ENCODE measurements at places on chromosomes 4 and X.

- peak; percentile 32 for DNase-seq
Observed at GRCh38 chr4:128513664-128514484, 226.3 kb upstream of the PGRMC2 start.

GRCh38 chr4:110977554-110977953, 354.7 kb upstream of the PITX2 start:
- DNase-seq = no peak

DNA sequence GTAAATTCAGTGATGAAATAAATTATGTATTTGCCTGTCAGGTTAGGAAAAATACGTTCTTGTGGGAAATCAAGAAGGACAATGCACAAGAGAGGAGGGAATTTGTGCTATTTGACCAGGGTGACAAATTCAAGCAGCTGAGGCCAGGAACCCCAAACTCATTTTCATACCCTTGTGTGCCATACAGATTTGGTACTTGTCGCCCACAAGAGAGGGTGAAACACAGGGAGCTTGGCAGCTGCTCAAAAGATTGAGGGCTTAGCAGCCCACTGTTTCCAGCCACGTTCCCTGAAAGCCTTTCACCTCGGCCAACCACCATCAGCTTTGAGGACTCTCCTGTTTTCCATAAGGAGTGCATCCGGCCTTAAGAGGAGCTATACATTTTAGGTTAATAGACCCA, 111.2 kb downstream of the COL25A1 start:
- DNase-seq = no peak

- DNase-seq = no peak
Observed at GRCh38 chrX:132277953-132278614, 58.8 kb upstream of the RAP2C start.

- no peak for DNase-seq
Observed at GRCh38 chr4:8868321-8869001, 3.2 kb downstream of the HMX1 start.

GRCh38 chrX:134741746-134742145, 83.5 kb upstream of the PLAC1 start:
- DNase-seq = no peak

DNA sequence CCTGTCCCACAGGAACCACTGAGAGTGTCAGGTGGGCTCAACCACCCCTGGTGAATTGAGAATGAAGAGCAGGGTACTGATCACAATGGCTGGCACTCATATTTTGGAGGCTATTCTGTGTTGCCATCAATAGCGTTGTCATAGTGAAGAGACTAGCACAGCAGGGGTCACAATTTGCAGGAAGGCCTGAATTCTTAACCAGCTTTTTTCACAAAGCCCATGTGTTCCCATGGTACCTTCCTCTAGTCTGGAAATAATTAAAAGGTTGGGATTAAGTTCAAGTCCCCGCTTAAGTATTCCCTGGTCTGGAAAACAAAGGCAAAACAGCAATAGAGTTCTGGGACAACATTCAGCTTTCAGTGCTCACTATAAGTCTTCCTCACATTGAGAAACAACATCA, 1051.7 kb downstream of the C4orf33 start:
- DNase-seq = no peak

- no peak for DNase-seq
Observed at GRCh38 chrX:133649651-133650050, 234.4 kb upstream of the GPC4 start.

DNA sequence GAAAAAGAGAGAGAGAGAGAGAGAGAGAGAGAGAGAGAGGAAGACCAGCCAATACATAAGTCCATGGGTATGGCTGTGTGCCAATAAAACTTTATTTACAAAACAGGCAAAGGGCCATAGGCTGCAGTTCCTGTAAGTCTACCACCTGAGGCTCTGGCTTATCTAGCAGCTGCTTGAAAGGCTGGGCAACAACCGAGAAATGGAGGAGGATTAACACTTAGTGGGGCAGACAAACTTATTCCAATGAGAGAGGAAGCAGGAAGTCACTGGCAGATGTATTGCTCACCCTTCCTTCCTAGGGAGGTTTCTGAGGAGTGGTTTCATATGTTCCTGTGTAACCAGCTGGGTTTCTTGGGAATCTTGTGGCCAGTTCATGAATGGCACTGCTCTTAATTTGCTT, 4.7 kb upstream of the GPR143 start:
- no peak for DNase-seq
